ENCODE measurements at places on chromosomes 1 and 21.

DNA sequence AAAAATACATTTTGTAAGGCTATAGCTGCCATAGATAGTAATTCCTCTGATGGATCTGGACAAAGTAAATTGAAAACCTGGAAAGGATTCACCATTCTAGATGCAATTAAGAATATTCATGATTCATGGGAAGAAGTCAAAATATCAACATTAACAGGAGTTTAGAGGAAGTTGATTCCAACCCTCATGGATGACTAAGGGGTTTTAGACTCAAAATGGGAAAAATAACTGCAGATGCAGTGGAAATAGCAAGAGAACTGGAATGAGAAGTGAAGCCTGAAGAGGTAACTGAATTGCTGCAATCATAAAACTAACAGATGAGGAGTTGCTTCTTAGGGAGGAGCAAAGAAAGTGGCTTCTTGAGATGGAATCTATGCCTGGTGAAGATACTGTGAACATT lies 230.8 kb downstream of the KCTD3 start:
- no peak for DNase-seq

DNA sequence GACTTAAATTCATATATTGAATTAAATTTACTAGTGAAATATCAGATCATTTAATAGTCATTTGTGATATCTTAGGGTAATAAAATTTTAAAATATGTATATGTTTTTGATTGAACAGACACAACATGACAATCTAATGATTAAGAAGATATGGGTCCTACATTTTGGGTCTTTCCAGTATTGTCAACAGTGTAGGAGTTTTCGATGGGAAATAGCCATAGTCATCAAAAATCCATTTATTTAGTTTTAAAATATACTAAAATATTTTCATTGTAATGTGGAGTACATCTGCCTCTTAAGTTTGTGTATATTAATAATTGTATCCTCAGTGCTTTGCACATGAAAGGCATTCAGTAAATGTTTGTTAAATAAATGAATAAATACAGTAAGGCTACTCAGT lies 14.0 kb downstream of the TRMT13 start:
- no peak for DNase-seq

DNA sequence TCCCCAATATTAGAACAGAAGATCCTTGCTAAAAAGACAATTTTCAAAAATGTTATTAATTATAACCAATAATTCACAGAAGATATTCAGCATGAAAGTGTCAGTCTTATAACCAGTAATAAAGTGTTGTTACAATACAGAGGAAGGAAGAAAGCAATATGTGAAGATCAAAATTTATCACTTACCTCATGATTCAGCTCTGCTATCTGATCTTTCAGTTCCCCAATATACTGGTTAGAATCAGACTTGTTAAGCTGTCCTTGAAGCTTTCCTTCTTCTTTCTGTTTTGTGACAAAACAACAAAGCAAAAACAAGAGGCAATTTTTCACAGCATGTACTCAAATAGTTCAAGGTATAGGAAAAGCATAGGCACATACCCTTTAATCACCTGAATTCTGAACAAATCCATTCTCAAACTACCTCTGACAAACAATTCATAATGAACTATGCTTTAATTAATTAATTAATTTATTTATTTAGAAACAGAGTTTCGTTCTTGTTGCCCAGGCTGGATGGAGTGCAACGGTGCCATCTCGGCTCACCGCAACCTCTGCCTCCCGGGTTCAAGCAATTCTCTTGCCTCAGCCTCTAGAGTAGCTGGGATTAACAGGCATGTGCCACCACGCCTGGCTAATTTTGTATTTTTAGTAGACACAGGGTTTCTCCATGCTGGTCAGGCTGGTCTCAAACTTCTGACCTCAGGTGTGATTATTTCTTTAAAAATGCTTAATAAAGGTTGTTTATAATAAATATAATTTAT lies 76.9 kb upstream of the GFI1 start:
- DNase-seq: no peak

DNA sequence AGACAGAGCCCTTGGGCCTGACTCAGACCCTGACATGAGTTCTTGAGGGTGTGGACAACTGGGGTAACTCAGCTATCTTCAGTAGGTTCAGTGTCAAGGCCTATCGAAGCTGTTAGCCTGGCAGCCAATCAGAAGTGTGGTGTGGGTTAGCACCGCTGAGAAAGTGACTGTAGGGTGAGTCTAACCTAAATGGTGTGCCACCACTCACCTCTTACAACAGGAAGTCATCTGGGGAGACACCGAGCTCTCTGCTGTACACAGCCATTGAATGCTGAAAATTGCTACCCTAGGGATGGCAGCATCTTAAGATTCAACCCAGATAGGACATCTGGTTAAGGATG lies 44.6 kb downstream of the RASSF5 start:
- no peak for DNase-seq

DNA sequence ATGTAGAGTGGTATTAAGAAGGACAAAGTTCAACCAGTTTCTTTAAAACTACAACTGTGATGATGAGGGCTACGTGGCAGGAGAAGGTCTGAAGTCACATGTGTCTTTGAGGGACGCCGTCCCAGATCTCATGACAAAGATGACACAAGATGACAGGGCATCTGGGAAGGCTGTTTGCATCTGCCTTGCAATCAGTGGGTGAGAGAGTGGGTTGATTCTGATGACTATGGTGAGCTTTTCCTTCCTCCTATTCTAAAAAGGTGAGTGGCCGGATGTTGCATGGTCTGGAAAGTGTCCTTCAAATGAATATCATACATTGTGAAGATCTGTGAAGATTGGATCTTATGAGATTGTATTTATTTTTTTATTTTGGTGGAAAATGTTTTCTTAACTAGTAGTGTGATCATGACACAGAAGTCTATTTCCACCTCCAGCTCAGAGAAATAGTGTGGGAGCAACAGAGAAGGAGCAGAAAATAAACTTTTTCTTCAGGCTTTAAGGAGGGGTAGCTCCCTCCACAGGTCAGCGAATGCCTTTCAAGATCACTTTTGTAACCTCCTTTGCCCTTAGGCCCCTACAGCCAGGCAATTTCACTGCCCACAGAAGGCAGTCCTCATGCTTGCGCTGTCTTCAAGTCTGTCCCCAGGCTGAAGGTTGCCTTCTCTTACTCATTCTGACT lies 76.0 kb upstream of the ATF3 start:
- DNase-seq: no peak

- DNase-seq: no peak
Measured at GRCh38 chr1:180617774-180618395, 13.9 kb upstream of the XPR1 start.

GRCh38 chr1:7159116-7159781 lies 374.0 kb downstream of the CAMTA1 start:
- DNase-seq: no peak

DNA sequence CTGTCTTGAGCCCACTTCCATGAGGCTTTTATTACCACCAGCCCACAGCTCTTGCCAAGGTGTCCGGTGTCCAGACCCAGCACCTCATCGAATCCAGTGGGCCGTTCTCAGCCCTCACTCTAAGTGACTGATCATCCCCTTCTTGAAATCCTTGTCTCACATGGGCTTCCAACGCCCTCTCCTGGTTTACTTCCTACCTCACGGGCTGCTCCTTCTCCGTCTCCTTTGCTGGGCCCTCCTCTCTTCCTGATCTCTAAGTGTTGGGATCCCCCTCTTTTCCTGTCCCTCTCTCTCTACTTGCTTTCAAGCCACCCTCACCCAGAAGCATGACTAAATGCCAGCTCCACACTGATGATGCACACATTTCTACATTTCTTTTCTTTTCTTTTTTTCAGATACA lies 9.0 kb upstream of the RHBG start:
- DNase-seq: no peak

DNA sequence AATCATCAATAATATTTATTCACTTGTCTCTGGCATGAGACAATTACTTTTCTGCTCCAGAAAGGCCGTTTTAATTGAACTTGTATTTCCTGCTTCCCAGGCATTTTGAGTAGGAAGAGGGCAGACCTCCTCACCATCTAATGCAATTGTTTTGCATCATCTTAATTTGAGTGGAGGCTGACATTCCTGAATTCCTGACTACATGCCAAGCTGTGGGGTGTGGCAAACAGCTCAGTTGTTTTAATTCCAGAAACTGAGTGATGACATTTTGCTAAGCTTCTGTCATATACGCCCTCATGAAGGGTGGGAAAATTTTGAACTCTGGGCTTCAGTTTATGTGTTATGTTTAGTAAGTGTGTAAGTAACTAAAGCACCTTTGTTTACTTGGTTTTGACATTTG lies 125.4 kb upstream of the USP25 start:
- DNase-seq: no peak

- no peak for DNase-seq
Measured at GRCh38 chr1:183804387-183804786, 533 bp upstream of the RGL1 start.

DNA sequence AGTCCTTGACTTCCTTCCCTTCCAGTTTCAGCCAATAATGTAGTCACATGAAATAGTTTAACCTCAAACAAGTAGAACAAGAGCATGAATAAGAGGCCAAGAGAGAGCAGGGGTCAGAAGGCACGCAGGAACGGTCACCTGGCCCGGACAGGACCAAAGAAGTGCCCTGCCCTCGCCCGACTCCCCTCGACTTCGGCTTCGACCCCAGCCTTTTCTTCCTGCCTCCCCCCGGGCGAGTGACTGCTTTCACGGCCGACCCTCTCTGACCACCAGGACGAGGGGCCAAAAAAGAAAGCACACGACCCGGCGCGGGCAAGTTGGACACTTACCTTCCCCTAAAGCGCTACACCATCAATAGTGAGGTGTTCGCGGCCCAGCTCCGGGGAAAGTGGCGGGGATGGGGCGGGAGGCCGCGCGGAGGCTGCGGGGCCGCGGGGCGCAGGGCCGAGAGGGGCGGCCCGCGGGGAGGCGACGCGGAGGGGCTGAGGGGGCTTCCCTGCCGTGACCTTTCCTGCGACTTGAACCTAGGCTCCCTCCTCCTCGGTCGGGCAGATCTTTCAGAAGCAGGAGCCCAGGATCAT lies 519 bp downstream of the RERE start:
- no peak for DNase-seq

DNA sequence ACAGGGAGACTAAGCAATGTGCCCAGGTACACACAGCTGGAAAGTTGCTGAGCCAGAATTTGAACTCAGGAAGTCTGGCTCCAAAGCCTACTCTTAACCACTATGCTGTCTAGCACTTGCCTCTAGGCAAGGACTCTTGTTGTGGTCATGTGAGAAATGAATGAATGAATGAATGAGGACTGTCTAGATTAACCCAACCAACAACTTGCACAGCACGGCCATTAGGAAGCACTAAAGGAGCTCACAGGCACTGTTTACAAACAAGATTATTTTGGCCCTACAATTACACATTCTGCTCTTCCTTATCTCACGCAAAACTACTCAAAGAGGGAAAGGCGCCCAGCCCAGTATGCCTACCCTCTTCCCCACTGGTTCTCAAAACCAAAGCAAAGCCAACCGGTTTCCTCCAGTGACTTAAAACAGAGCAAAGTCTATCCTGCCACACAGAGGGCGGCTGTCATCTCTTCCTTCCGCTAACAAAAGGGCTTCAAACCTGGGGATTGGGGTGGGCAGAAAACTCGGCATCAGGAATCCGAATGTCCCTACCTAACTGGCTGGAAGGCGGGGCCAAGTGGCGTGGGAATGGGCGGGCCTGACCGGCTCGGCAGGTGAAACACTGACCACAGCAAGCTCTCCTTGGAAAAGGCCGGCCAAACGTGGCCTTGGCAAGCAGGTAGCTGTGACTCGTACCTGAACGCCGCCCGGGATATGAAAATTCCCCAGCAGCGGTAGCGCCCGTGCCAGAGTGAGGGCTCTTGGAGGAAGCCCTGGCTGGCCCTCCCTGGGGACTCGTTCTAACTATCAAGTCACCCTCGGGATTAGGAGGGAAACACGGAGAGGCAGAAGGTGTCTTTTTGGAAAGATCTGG lies 948 bp downstream of the STK40 start:
- DNase-seq: no peak

- no peak for DNase-seq
Measured at GRCh38 chr1:183149273-183149672, 36.8 kb upstream of the LAMC2 start.

- no peak for DNase-seq
Measured at GRCh38 chr1:227323171-227323966, 5.1 kb upstream of the CDC42BPA start.

DNA sequence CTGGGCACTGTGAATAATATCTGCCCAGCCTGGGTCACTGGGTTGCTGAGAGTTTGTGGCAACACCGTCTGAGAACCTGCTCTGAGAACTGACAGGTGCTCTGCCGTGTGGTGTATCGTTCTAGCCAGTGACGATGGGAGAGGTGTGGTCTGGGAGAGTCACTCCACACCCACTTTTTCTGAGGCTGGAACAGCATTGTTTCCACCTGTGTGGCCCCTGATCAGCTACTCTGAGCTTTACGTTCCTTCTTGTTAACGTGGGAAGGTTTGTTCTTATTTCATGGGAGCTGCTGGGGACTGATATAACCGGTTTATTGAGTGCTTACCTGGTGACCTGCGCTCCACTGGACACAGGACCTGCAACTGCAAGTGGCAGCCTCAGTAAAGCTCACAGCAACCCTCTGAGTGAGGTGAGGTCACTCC lies 34.8 kb upstream of the TENT5C start:
- DNase-seq: no peak

GRCh38 chr1:215160351-215160750 lies 77.8 kb downstream of the KCNK2 start:
- no peak for DNase-seq

GRCh38 chr1:208803011-208803811 lies 559.0 kb upstream of the PLXNA2 start:
- no peak for DNase-seq

DNA sequence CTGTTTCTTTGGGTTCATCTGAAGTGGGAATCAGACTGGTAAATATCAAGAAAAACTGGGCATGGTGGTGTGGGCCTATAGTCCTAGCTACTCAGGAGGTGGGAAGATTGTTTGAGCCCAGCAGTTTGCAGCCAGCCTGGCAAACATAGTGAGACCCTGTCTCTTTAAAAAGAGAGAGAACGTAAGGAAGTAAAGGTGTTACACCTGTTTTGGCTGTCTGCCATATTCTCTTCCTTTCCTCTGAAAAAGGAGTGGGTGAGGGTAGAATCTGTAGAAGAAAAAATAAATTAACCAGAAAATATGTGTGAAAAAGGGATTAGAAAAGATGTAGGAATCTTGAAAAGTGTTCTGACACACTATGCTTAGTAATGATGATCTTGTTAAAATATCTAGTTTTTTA lies 20.0 kb downstream of the AHCYL1 start:
- DNase-seq: no peak

DNA sequence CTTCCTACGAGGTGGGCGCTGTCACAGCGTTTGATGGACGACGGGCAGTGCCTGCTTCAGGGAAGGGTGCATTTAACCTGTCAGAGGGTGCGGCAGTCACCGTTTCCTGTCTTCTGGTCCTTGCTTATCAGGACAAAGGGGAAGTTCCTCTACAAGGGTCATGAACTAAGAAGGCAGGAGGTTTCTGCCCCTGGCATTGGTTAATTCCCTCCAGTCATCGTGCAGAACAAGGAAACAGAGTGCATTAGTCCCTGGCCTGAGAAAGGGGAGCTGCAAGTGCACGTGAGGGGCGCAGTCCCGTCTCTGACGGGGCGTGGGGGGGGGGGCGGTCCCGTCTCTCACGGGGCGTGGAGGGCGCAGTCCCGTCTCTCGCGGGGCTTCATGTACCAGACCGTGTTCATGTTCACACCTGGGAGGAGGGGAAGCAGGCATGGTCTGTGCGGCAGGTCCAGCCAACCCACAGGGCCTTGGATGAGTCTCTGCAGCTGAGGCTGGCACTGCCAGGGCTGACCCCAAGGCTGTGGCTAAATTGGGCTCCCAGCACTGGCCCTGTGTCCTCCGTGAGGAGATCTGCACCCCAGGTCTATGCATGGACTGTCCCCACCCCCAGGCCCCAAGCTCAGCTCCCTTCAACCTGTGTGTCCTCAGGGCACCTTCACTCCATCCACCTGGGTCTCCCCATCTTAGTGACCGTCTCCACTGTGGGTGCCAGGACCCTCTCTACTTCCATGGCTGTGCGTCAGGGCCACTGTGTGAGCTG lies 89.2 kb upstream of the COL6A1 start:
- DNase-seq: no peak
